ENCODE measurements at places on chromosomes 4 and X. TPM values are rescaled to one million over a fixed set of nuclear protein-coding genes. Genes with fewer than 3 reads are reported as not detected.

DNA sequence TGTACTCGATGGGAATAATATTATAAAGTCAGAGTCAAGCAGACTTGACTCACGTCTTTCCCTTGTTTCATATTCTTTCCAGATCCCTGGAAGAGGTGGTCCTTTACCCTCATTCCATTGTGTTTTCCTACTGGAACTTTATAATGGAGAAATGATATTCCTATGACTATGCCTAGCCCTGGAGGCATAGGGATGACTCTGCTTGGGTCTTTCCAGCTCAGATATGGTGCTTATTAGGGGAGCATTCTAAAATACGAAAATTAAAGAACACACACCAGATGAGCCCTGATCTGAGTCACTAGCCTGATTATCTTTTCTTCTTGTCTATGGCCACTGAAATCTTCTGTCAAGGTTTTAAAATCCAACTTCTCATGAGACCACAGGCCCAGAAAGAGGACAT is 231.4 kb downstream of the ANKRD50 start:
- DNase-seq = no peak

DNA sequence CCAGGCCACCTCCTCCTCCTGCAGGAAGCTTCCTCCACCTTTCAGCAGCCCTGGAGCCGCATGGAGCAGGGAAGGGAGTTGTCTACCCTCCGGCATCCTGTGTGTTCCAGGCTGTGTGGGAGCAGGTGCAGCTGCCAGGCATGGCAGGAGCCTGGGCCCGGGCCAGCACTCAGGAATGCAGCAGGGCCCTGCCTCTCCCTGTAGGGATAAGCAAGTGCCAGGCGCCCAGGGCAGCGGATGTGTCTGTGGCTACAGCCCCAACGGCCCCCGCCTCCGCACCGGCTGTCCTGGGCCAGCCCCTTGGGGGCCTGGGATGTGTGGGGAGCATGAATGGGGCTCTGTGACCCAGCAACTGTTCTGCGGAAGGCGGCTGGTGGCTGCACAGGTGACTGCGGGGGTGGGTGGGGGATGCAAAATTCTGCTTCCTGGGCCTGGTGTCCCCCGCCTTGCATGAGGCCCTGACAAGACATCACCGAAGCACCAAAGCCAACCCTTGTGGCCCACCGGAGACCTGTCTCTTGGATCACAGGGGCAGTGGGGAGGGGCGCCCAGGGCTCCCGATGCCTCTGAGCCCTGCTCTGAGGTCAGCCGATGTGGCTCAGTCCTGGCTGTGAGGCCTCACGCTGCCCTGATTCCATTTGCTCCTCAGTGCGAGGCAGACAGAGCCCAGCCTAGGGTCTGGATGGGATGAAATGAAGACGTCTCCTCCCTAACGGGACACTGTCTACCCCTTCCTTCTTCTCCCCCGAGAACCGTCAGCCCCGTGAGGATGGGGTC is 1.4 kb upstream of the DOK7 start:
- DNase-seq = peak; percentile 88

GRCh38 chr4:140906993-140907962 is 151.1 kb upstream of the TBC1D9 start:
- no peak for DNase-seq

GRCh38 chr4:76188149-76188548 is 25.5 kb downstream of the SCARB2 start:
- DNase-seq = no peak

DNA sequence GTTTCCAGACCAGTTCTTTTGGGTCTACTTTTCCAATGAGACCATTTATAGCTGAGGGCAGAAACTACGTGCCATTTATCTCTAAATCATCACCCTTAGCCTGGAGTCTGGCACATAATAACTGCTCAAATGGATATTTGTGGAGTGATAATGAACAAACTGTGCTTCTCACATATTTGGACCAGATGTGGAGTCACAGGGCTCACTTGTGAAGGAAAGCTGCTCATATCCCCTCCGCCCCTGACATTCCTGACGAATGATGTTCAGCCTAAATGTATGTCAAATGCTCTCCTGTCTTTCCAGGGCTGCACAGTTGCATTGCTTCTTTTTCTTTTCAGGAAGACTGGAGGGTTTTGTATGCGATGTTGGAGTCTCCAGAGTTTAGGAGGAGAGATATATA is 110.1 kb downstream of the GBA3 start:
- DNase-seq = no peak

DNA sequence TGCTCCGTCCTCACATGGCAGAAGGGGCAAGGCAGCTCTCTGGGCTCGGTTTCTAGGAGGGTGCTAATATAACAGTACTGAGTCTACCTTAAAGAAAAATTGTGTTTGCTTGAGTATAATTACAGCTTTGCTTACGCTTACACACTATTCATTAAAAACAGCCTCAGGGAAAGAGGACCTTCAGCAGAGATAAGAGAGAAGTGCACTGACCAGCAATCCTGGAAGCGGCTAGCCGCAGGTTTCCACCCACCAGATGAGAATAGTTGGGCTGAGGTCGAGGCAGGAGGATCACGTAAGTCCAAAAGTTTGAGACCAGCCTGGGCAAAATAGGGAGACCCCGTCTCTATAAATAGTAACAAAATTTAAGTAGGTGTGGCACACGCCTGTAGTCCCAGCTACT is 15.2 kb upstream of the MRFAP1 start:
- DNase-seq = no peak

DNA sequence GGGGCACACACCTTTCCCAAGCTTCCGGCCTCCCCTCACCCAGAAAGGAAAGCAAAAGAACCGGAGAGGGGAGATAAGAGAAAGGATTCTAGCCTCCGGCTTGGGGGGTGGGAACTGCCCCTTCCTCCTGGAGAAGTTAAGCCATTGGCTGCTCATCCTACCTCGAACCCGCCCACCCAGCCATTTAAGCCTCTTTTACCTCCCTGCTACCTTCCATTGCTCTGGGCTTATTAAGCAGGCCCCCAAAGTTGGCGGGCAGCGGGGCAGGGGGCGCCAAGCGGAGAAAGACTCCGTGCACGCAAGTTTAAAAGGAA is 2.3 kb downstream of the MAML3 start:
- peak; percentile 82 for DNase-seq

- no peak for DNase-seq
These were observed 143.1 kb upstream of the BCOR start for GRCh38 chrX:40240844-40241243.

GRCh38 chr4:153468587-153468986 is 2.4 kb downstream of the TMEM131L start:
- DNase-seq = no peak

GRCh38 chr4:82053396-82053795 is 320.4 kb downstream of the HNRNPD start:
- no peak for DNase-seq

DNA sequence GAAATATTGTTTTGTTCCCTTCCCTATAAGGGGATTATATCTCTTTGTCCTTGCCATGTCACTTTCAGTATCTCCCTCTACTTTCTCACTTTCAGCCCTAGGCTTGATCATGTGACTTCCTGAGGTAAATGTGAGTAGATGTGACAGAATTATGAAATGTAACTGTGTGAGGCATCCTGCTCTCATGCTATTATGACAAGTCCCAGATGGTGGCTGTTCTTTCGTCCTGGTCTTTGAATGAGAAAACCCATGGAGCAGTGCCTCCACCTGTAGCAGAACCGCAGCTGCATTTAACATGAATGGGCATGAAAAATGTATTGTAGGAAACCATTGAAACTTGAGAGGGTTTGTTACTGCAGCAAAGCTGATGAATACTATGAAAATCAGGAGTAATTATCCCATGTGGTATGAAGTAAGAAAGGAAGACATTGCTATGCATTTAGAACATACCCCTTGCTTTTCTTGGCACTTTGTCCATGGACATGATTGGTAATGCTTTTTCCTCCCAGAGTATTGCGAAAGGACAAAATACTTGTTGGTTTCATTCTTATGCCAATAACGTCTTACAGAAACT is 202.2 kb upstream of the GPRIN3 start:
- DNase-seq = no peak

DNA sequence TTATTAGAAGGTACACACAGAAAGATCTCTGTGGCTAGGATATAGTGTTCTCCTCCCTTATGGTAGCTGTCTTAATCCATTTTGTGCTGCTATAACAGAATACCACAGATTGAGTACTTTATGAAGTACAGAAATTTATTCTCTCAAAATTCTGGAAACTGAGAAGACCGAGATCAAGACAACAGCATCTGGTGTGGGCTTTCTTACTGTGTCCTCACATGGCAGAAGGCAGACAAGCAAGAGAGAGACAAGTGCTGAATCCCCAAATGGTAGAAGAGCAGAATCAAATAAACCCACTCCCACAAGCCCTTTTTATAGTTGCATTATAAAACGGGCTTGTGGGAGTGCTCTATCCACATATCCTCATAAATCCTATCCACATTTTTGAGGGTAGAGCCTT is 373.1 kb downstream of the GABRG1 start:
- no peak for DNase-seq

DNA sequence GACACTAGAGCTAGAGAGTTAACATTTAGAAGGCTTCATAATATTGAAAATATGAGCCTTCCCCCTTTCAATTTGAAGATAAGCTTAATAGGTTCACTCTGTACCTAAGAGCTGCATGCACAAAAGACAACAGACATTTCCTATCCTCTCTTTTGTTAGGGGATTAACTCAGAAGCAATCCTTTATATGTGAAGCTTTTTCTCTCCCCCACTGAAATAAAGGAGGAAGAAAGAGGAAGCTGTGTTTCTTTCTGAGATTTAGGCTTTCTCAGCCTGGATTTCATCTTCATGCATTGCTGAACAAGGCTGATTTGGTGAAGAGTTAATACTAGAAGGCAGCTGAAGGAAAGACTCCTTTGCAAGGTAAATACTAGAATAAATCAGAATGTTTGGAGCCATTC is 21.0 kb upstream of the CABS1 start:
- no peak for DNase-seq

DNA sequence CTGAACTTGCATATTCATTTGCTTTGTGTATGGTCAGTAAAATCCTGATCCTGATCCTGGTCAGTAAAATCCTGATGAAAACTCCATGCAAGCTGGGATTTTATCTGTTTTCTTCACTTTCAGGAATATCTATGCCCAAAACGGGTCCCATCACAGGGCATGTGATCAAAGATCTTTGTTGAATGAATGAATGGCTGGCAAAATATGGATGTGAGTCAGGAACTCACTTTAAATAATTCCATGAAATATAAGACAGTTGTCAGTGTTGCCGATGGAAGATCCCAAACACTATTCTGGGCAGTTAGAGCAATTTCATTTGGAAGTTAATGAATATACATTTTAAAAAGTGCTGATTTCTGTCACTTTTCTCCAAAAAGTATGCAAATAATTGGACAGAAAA is 598.4 kb downstream of the GBA3 start:
- no peak for DNase-seq

DNA sequence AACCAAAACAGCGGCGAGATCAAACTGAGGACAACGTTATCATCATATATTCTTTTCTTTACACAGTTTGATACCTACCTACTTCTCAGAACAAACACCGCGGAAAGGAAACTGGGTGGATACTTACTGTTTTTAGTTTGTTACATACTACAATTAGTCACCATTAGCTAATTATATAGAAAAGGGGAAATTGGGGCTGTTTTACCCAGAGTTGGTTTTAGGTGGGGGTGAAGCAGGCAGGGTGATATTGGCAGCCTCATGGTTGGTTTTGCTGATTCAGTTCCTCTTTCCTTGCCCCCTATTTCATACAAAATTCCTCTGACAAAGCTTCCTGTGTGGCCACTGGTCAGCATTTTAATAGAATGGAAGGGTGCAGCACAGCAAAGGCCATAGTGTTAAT is 77.8 kb downstream of the SORBS2 start:
- DNase-seq = no peak

GRCh38 chr4:40192114-40193015 is 4.5 kb upstream of the RHOH start:
- no peak for DNase-seq

- no peak for DNase-seq
These were observed 26.1 kb upstream of the TBC1D1 start for GRCh38 chr4:37864786-37865185.

- no peak for DNase-seq
These were observed 57.6 kb downstream of the RFC1 start for GRCh38 chr4:39308611-39309010.

DNA sequence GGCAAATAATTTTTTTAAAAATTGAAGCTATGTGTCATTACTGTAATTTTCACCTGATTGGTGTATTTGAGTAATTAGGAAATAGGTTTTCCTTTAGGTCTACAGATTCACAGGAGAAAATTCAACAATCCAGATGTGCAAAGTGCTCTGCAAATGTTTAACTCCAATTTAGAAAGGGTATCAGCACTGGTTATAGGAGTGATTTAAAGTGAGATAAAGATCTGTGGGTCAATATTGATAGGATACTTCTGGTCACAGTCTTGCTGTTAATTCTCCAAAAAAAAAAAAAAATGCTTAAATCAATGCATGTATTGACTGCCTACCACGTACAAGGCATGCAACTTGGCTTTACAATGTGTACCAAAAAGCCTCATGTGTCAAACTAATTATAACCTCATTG is 271.3 kb downstream of the PPP3CA start:
- DNase-seq = no peak

DNA sequence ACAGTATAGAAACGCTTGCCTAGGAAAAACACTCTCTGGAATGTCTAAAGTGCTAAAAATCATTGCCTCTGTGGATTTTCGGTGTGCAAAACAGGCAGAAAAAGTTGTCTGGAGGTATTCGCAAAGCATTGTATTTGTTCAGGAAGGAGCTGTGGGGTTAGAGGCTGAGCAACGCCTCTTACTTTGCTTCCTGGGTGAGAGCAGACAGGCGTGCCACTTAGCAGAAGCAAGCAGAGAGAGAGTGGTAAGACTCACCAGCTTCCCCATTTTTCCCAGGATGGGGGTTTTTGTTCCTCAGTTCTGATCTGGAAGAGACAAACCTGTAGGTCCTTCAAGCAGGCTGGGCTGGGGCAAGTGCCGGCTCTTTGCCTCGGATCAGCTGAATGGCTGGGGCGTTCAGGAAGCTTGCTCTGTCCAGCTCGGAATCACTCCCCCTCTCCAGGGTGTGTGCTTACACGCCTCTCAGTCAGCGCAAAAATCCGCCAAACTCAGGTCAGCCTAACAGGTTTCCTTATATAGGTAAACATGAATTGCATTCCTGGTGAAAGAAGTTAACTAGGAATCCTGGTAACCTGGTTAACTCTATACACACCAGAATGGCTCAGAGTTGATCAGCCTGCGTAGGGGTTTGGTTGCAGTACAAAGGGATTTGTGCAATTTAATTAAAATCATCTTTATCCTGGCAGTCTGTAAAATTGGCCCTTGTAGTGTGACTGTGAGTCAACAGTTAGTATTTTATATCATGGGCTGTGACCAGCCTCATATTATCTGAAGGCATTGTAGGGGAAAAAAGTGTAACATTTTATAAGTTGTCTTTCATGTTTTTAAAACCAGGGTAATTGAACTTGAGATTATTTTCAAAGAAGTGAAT is 213.1 kb upstream of the MID1 start:
- DNase-seq = peak; percentile 60

GRCh38 chr4:174318829-174319764 is 35.4 kb downstream of the CEP44 start:
- no peak for DNase-seq

GRCh38 chr4:106264331-106264728 is 51.7 kb downstream of the TBCK start:
- DNase-seq = no peak

GRCh38 chr4:43276321-43276720 is 383.8 kb downstream of the GRXCR1 start:
- no peak for DNase-seq

The NLGN3 gene
- polyA plus RNA-seq = 1.2 TPM

The CPZ gene
- 0.82 TPM for polyA plus RNA-seq

The NDP gene
- 0.31 TPM for polyA plus RNA-seq

The PNMA6F gene
- not detected for polyA plus RNA-seq

The CYBB gene
- polyA plus RNA-seq = 3.1 TPM

The NUP62CL gene
- not detected for polyA plus RNA-seq

Measured in aorta (tissue), 5 donors.